ENCODE measurements at places on chromosomes 3 and 15.
A peak's percentile ranks its signal among the peaks of the same experiment; 100 is the strongest.

GRCh38 chr15:52193791-52194190 is 2.6 kb upstream of the GNB5 start:
- no peak for DNase-seq

DNA sequence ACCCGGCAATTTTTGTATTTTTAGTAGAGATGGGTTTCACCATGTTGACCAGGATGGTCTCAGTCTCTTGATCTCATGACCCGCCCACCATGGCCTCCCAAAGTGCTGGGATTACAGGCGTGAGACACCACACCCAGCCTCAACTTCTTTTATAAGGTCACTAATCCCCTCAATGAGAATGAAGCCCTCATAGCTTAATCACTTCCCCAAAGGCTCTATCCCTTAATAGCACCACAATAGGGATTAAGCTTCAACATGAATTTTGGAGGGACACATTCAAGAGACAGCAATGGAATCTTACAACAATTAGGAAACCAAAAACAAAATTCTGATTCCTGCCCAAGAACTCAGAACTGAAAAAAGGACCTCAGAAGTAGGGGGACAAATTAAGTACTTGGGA is 126.8 kb downstream of the ATP1B3 start:
- no peak for DNase-seq

DNA sequence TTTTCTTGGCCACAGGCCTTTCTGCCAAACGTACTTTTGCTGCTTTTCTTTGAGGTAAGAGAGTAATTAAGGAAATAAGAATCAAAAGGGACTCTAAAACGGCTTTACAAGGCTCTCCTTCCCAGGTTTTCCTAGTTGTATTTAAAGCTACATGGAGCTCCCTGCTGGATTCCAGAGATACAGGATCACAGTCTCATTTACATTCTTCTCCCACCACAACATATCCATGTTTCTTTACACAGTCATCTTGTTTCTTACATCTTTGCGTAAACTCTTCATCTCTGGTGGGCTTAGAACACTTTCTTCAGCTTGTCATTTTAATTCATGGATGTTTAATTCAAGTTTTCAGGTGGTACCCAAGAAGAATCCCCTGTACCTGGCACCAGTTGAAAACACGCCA is 117.6 kb upstream of the BFSP2 start:
- DNase-seq, result no peak

- peak; percentile 3 for DNase-seq
These were observed 569 bp downstream of the HIGD2B start for GRCh38 chr15:72685301-72685924.

GRCh38 chr3:176415661-176416295 is 781.5 kb downstream of the TBL1XR1 start:
- no peak for DNase-seq

DNA sequence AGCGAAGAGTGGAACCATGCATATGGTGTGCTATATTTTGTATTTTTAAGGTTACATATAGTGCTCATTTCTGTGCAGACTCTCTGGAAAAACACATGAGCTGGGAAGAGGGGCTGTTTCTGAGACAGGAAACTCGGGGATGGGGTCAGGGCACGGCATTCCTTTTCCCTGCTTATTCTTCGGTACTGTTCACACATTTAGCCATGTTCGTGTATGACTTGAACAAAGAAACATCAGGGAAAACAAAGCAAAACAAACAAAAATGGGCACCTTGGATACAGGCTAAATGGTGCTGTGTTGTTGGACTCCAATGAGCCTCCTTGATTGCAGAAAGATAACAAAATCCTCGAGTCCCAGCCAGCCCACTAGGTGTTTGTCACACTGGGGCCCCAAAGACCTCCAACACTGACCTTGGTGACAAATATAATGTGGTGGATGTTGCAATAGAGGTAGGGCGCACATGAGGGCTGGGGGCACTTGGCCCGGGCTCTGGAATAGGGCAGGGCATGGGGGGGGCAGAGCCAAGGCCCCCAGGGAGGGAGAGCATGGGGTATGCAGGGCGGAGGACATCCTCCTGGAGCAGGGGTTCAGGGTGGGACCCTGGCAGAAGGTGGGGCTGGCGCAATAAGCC is 19.3 kb downstream of the DNASE1L3 start:
- DNase-seq, result no peak
